CMK (cell line): ENCODE measurements at places on chromosomes 6 and 20.

DNA sequence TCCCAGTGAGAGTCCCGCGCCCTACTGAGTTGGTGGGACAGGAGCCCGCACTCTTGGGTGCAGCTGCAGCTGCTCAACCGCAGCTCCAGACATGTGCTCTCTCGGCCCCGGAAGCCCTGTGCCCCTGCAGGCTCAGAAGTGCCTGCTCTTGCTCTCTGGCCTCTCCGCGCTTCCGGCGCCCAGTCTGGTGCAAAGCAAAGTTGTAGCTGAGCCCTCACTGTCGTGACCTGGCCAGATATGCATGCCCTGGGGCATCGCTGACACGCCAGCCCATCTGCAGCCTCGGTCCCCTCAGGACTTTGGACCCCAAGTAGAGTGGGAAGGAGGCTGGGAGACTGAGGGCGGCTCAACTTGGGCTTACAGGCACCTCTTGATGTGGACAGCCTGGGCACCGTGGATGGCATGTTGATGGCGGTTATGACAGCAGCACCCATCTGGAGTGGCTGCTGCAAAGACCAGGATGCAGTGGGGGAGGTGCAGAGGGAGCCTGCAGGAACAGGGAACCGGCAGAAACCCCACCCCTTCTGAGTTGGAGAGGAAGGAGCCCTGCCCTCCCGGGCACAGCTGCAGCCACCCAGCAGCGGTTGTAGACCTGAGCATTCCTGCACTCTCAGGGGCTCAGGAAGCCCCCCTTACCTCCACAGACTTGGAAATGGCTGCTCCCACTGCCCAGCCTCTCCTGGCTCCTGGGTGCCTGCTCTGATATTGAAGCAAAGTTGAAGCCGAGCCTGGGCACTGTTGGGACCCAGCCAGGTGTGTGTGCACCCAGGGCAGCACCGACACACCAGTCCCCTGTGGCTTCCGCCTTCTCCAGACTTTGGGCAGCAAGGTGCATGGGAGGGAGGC, 462.6 kb downstream of the TBC1D32 start:
- DNase-seq = no peak

- no peak for DNase-seq
These were observed 19.4 kb downstream of the PFDN4 start for GRCh38 chr20:54227241-54227640.

DNA sequence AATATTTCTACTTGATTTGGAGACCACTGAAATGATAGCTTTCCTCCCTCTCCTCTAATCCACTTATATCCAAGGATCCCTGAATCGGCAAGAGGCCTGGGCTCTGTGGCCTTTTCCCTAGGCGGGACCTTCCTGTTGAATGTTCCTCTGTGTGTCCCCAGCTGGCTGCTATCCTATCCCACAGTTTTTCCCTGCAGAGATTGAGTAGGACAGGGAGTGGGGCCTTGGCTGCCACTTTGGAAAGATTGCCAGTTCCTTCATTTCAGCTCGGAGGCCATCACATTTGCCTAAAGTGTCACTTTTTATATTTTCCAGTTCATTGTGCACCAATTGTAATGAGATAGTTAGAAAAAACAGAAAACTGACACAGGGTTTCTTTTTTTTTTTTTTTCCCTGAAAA, 38.9 kb upstream of the SMIM8 start:
- no peak for DNase-seq

DNA sequence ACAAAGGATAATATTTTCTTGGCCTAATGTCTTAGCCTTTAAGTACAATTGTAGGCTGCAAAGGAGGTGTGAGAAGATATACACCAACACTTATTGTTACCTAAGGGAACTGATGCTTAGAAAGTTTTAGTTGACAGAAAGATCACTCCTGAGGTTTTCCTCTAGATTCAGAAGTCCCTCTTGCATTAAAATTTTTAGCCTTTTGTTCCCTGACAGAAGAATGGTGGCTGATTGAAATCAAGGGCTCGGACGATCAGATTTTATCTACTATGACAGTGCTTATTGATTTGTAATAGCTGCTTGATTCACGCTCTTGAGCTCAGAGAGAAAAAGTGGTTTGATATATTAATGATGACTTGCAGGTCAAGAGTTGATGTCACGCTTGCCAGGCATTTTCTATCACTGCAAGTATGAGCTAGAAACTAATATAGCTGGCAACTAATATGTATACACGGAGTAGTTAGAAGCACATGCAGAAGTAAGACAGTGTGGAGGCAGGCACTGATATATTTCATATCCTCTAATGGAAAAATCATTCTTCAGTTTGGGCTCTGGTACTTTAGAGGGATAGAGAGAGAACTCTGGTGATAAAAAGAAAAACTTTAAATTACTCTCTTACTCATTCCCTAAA, 246.6 kb upstream of the ID4 start:
- DNase-seq = no peak

- no peak for DNase-seq
These were observed 117.9 kb downstream of the SGK1 start for GRCh38 chr6:134199848-134200606.

DNA sequence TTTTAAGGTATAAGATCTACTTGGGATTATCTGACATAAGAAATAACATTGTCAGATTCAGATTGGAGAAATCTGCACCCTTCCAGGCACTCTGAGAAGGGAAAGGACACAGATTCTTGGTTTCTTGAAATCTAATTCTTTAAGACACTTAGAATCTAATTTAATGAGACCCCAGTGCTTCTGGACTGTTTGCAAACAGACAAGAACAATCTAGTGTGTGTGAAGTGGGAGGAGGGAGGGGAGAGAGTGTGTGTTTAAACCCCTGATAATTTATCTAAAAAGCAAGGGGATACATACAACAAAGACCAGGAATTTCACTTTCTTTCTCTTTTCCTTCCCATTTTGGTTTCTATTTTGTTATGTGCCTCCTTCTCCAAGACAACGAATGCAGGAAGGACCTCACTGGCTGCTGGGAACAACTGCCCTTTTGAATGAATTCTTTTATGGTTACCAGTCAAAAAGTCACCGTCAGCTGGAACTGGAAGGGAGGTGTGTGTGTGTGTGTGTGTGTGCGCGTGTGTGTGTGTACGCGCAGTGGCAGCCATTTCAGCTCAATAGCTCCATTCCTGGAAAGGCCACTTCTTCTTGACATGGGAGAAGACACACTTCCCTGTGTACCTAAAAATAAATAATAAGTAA, 129.4 kb downstream of the BCAS1 start:
- no peak for DNase-seq

- no peak for DNase-seq
These were observed 615.7 kb upstream of the CITED2 start for GRCh38 chr6:139990026-139990686.
